ENCODE measurements at places on chromosomes 13 and 19.

GRCh38 chr13:110302997-110303396, 4.0 kb downstream of the COL4A1 start:
- DNase-seq = no peak

DNA sequence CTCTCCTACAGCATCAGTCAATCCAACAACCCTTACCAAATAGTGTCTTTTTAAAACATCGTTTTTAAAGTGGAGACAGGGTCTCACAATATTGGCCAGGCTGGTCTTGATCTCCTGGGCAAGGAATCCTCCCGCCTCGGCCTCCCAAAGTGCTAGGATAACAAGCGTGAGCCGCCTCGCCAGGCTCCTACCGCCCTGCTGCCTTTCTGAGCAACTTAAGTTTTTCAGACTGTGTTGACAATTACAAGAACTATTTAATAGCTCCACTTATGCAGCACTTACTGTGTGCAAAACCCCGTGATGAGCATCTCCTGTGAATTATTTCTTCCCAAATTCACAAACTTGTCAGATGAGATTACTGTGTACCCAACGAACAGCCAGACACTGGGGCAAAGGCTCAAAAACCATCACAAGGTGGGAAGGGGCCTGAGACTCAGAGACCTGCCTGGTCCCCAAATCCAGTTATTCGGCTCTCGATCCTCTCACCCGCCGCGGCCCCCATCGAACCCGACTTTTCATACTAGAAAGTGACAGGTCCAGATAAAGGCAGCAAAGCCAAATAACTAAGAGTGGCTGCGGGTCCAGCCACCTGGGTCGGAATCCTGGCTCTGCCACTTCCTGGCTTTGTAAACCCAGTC, 581 bp downstream of the RPL18 start:
- DNase-seq = no peak

DNA sequence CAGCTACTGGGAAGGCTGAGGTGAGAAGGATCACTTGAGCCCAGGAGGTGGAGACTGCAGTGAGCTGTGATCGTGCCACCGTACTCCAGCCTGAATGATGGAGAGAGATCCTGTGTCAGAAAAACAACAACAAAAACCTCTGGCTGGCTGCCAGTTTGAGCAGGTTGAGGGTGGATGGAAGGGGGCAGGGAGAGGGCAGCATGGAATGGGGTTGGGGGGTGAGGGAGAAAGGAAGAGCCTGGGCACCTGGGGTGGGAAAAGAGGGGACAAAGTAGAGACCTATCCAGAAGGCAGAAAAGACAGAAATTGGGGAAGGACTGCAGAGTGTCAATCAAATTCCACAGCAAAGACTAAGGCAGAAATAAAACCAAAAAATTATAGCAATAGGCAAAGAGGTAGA, 4.7 kb downstream of the SLC1A5 start:
- DNase-seq = no peak

GRCh38 chr13:31605076-31605860, 134.1 kb upstream of the RXFP2 start:
- DNase-seq = no peak

- DNase-seq = no peak
These were observed 806 bp downstream of the ZNF90 start for GRCh38 chr19:20078581-20079031.

GRCh38 chr13:27830010-27830409, 37.7 kb downstream of the GSX1 start:
- DNase-seq = peak; percentile 53

DNA sequence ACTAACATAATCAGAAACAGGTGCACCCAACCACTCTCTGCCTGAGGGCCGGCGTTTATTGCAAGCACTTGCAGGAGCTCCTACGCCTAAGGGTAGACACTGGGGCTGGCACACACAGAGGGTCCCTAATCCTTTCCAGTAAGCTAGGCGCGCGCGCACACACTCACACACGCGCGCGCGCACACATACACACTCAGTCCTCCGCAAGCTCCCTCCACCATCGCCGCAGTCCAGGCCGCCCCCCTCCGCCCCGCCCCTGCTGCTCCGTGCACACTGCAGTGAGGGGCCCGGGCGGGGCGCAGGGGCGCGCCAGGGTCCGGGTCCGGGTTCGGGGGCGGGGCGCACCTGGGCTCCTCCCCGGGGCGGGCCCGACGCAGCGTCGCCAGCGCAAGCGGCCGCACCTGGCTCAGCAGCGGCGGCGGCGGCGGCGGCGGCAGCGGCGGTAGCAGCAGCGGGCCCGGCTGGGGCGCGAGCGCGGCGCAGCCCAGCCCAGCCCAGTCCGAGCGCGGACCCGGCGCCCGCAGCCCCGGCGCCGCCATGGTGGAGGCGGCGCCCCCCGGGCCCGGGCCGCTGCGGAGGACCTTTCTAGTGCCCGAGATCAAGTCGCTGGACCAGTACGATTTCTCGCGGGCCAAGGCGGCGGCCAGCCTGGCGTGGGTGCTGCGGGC, at the start of gene CAMSAP3:
CAMSAP3 (plus strand) TSS at position 398 of the 668 bp plus-strand sequence; CDS start at position 538, 140 bp downstream.
- DNase-seq = peak; percentile 16

GRCh38 chr19:4817467-4818277, 13.8 kb downstream of the TICAM1 start:
- DNase-seq = no peak

- no peak for DNase-seq
These were observed 22.0 kb downstream of the NDFIP2 start for GRCh38 chr13:79502859-79503468.

- DNase-seq = no peak
These were observed 73.6 kb downstream of the COL4A1 start for GRCh38 chr13:110233181-110233950.

GRCh38 chr13:97005625-97006262, 11.5 kb upstream of the OXGR1 start:
- no peak for DNase-seq

DNA sequence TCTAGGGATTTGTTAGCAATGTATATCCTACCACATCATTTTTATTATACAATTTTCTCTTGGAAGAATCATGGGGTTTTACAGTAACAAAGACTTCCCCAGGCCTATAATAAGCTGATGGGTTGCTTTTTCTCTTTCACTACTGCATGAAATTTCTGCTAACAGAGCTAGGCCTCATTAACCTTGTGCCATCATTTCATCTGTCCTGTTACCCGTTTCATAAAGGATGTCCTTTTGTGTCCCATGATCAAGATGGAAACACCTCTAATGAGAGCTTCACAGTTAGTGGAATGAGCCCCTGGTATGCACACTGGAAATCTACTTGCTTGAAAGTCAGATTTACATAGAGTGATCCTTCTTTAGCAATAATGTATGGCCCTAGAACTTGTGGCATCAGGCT, 138.7 kb downstream of the RXFP2 start:
- no peak for DNase-seq

GRCh38 chr13:79810669-79811068, 329.7 kb downstream of the NDFIP2 start:
- no peak for DNase-seq

DNA sequence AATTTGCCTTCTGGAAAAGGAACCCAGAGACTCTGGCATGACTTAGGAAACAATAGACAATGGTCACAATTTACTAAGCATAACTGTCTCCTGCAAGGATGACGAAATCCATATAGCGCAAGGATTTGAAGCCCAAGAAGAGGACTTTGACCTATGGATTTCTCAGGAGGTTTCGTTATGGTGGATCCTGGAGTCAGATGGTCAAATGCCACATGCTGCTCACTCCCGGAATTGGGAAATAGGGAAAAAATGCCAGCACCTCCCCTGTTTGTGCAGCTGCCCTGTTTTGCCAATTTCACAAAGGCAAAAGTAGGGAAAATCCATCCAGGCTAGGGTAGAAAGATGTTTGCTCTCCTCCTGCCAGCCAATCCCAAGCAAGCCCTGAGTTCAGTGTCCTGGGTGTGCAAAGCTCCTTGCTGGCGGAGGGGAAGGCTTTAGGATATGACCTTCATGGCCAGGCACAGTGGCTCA, 23.4 kb downstream of the RDH8 start:
- no peak for DNase-seq

DNA sequence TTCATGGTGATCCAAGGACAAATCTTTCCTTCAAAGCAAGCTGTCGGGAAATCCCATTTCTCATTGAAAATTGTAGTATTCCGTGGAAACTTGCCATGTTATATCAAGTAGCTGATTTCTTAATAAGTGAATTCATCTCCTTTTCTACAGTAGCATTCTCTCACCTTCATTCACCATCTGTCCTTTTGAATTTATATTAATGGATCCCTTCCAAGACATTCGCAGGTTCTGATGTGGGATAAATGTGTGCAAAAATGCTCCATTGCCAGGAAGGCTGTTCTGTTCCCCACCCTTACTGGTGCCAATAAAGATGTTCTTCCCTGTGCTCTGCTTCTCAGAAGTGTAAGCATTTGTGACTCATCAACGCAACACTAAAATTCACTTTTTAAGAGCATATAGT, 36.2 kb downstream of the AMER2 start:
- DNase-seq = no peak

DNA sequence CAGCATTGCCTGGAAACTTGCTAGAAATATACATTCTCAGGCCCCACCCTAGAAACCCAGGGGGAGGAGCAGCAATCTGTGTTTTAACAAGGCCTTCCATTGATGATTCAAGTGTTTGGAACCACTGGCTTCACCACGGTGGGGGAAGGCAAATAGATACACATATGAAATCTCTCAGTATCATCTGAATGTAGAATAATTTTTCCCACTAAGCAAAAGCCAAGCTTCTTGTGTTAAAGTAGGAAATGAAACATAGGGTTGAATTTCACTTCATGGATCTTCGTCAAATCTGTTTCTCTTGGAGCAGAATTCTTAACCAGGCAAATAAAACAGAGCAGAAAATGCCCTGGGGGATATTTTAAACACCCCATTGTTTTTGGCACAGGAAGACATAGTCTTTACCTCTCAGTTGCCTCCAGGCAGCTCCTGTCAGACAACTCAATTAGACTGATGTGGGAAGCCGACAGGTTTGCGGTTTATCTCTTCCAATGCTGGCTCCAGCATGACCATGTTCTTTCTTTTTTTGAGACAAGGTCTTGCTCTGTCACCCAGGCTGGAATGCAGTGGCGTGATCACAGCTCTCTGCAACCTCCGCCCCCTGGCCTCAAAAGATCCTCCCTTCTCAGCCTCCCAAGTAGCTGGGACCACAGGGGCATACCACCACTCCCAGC, 213.0 kb downstream of the FOXO1 start:
- no peak for DNase-seq

- peak; percentile 40 for DNase-seq
These were observed 1419.8 kb downstream of the UQCRFS1 start for GRCh38 chr19:27793128-27793643.

- peak; percentile 32 for DNase-seq
These were observed 1.2 kb downstream of the CGB7 start for GRCh38 chr19:49056101-49056901.

GRCh38 chr19:12047868-12048267, 4.9 kb downstream of the ZNF878 start:
- DNase-seq = no peak

GRCh38 chr19:50258918-50259372, 55.5 kb downstream of the MYH14 start:
- no peak for DNase-seq

DNA sequence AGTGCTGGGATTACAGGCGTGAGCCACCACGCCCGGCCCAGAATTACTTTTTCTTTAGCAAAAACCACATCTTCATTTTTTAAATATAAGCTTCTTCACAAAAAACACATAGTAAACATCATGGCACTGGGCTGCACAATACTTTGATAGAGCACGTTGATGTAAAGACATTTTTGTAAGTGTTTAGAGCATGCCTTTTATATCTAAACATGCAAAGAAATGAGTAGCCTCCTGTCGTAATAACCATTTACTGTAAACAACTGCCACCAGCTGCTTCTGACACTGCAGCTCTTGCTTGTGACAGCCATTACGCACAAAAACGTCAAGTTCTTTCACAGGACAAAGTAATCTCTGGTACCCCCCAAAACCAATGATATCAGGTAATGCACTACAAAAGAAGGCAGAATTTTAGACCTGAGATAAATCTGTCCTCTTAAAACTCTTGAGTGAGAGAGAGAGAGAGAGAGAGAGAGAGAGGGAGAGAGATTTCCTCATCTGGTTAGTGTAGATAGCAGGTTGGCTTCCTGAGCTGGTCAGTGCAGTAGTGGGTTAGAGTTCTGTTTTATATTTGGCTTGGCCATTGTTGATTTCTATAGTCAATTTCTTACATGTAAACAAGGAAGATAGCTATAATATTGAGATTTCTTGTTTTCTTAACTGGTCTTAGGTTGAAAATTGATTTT, 6.7 kb upstream of the ZNF548 start:
- no peak for DNase-seq

DNA sequence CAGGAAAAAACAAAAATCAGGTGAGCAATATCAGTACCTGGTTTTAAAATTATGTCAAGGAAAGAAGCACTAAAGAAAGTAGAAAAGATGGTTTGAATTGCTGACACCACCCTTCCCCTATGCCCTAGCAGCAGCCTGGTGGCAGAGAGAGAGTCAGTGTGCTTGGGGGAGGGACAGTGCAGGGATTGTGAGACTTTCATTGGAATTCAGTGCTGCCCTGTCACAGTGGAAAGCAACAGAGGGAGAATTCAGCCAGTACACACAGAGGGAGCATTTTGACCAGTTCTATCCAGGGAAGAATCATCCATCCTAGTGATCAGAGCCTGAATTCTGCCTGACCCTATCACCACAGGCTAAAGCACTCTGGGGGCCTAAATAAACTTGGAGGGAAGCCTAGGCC, 222.4 kb upstream of the PCDH17 start:
- DNase-seq = no peak

DNA sequence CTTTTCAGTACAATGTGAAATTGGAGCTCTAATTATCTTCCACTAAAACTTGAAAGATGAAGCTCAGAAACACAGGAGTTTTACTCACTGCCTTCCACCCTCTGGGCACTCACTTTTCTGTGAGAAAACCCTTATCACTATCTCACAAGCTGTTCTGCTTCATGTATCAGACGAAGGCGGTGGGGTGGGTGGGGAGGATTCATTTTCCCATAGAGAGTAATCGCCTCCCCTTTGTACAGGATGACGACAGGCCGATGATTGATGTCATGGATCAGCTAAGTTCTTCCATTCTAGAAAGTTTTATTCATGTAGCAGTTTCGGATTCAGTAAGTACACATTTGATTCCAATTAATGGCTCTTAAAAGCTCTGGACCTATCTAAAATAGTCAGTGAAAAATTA, 139.9 kb downstream of the ZAR1L start:
- no peak for DNase-seq

- DNase-seq = no peak
These were observed 136.0 kb downstream of the ATP11A start for GRCh38 chr13:112825875-112826274.

DNA sequence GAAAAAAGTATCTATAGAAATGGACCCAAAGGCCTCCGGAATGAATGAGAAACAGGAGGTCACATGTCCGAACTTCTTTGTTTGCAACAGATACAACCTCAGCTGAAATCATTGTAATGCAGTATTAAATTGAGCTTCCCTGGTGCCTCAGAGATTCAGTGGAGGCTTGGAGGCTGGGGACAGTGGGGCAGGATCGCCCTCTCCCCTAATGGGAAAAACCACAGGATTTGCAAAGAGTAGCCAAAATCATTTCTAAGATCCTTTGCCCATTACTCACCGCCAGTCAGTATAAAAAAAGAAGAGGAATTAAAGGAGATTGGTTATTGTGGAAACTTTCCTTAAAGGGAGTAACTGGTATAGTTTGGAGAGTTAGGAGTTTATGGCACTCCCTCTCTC, 30.4 kb upstream of the IRS2 start:
- DNase-seq = no peak
